ENCODE measurements at places on chromosomes 4 and X.

DNA sequence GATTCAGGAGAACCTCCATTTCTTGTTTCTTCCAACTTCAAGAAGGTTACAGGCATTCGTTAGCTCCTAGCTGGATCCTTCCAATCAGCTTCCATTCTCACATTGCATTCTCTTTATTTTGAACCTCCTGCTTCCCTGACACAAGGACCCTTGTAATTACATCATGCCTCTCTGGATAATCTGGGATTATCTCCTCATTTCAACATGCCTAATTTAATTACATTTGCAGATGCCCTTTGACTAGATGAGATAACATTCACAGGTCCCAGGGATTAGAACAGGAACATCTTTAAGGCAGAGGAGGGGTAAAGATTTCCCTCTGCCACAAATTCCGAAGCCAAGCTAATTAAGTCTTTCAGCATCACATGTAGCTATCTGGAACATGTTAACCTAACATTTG, 753.8 kb upstream of the PCDH7 start:
- no peak for DNase-seq

DNA sequence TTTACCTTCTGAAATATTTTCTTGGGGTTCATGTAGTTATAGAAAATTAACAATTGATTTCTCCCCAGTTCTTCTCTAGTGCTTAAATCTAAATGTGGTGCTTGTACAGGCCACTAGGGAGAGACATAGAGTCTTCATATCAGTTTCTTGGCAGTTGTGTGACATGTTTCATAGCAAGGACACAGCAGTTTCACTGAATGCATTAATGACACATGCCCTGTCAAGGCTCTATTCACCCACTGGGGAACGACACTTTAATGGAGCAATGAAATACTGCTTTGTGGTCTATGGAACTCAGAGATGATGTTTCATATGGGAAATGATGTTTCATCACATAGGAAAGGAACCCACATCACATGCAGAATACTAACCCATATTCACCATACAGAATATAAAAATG, 2.8 kb downstream of the VEGFC start:
- no peak for DNase-seq

- DNase-seq, result no peak
Observed at GRCh38 chr4:3451956-3452355, 10.2 kb downstream of the HGFAC start.

- no peak for DNase-seq
Observed at GRCh38 chrX:74465424-74465823, 44.1 kb downstream of the SLC16A2 start.

GRCh38 chr4:129641179-129641578, 545.2 kb downstream of the C4orf33 start:
- DNase-seq, result no peak
